Central memory CD8-positive, alpha-beta T cell (primary cell): ENCODE measurements at places on chromosomes 7 and 10.

DNA sequence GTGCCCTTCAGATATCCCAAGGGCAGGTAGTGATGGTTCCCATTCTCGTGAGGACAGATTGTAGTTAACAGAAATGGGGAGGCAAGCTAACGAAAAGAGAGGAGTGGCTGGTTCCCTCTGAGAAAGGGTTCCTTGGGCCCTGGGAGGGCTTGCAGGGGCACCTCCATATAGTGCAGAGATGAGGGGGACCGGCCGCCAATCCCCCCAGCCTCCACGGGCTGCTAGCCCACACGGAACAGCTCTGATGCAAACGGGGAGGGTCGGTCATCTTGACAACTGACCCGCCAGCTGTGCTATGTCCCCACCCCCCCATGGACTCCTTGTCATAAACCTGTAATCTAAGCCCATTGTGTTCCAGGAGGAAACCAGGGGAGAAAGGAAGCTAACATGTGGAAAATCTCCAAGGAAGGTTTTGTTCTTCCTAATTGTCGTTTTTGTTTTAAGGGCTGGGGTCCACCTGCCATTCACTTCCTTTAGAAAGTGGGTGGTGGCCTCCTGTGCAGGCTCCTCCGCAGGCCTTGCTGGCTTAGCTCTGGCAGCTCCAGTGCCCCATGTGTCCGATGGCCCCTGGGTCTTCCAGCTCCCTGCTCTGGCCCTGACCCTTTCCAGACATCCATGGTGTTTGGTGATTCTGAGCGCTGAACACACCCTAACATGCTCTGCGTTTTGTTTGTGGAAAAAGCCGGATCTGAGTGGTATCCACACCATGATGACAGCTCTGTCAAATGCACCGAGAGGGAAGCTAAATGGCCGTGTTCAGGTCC lies 15.9 kb downstream of the ADCY1 start:
- H3K27me3 ChIP-seq, result peaks cover 2% of the 10 kb centered on the region
- H3K4me3 ChIP-seq, result no peak overlapping the region
- no peaks in the 10 kb centered on the region for H3K4me1 ChIP-seq
- DNase-seq, result no peak
- no peaks in the 10 kb centered on the region for H3K36me3 ChIP-seq

- no peaks in the 10 kb centered on the region for H3K36me3 ChIP-seq
- H3K27me3 ChIP-seq, result peaks cover 7% of the 10 kb centered on the region
- H3K4me1 ChIP-seq, result no peaks in the 10 kb centered on the region
Observed at GRCh38 chr7:156101355-156101754, 289.1 kb upstream of the SHH start.

DNA sequence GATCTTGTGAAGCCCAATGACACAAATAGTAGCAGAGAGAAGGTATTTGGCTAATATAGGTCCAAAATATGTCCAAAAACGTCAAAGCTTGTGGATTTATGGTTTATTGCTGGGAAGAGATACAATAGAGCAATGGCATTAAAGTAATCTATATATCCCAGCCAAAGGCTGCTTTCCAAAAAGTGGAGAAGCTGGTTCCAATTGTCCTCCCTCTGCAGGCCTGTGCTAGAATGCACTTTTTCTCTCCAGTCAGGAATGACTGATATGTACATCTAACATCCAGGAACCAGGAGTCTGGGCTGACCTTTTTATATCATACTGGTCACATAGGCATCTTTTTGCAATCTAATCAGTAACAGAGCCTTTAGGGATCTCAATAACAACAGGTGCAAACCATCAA lies 167.1 kb upstream of the FAM3C start:
- H3K4me3 ChIP-seq, result no peak overlapping the region
- DNase-seq, result no peak
- H3K4me1 ChIP-seq, result no peaks in the 10 kb centered on the region
- no peak overlapping the region for H3K27ac ChIP-seq
- no peaks in the 10 kb centered on the region for H3K27me3 ChIP-seq
- peaks cover 1% of the 10 kb centered on the region for H3K36me3 ChIP-seq

- H3K27ac ChIP-seq, result no peak overlapping the region
- H3K27me3 ChIP-seq, result no peaks in the 10 kb centered on the region
- no peaks in the 10 kb centered on the region for H3K36me3 ChIP-seq
Observed at GRCh38 chr10:66292456-66292855, 633.4 kb upstream of the LRRTM3 start.
